ENCODE measurements at places on chromosomes 3 and 15.

DNA sequence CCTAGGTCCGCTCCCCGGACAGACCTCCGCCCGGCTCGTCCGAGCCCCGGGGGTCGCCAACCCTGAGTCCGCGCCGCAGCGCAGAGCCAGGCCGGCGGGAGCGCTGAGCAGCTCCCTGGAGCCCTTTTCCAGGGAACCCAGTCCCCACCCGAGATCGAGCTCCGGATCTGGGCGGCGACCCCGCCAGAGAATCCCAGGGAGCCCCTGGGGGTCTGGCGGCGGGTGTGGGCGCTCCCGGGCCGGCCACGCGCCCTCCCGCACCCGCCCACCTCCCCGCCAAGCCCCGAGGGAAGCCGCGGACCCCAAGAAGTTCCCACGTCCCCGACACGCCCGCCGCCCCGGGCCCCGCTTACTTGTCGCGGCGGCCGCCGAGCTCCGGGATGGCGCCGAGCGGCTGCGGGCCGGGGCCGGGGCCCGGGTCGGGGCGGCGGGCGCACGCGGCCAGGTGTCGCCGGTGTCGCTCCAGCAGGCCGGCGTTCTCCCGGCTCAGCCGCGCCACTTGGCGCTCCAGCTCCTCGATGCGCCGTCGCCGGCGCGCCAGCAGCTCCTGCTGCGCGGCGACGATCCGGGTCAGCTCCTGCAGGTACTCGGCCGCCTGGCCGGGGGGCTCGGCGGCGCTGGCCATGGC, 137.7 kb downstream of the NUP210 start:
- DNase-seq: no peak

GRCh38 chr15:36978625-36979024, 121.7 kb downstream of the MEIS2 start:
- DNase-seq: no peak

GRCh38 chr3:43071313-43071893, 34.5 kb downstream of the POMGNT2 start:
- no peak for DNase-seq

DNA sequence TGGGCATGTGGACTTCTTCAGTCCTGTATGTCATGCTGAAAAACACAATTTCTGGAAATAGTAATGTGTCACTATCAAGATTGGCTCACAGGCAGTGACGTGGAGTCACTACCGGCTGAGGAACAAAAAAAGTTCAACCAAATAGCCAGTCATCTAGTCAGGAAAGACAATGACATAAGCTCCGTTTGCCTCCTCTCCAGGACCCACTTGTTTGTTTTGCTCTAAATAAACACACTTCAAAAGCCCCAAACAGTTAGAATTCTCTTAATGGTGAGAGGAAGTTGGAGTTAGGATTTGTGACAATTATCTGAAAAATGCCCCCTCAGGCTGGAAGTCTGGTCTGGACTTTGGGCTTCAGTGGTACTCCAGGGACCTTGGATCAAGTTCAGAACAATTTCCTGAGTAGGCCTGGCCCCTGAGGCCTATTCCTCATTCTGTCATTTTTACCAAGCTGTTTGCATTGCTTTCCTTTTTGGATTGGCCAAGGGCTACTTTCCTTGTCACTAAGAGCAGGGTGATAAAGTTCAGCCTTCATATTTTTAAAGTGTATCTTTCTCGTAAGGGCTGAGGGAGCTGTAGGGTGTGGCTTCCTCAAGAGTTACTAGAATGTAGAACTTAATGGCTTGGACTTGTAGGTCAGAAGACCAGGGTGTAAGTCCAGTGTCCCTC, 98.9 kb downstream of the EOMES start:
- DNase-seq: peak; percentile 19

GRCh38 chr15:56989411-56989924, 71.0 kb downstream of the TCF12 start:
- DNase-seq: no peak

GRCh38 chr3:175601521-175601920, 742.4 kb downstream of the NAALADL2 start:
- DNase-seq: no peak

Data from A172 (cell line).